NCI-H526 (cell line): ENCODE measurements at places on chromosomes 16 and 17.

DNA sequence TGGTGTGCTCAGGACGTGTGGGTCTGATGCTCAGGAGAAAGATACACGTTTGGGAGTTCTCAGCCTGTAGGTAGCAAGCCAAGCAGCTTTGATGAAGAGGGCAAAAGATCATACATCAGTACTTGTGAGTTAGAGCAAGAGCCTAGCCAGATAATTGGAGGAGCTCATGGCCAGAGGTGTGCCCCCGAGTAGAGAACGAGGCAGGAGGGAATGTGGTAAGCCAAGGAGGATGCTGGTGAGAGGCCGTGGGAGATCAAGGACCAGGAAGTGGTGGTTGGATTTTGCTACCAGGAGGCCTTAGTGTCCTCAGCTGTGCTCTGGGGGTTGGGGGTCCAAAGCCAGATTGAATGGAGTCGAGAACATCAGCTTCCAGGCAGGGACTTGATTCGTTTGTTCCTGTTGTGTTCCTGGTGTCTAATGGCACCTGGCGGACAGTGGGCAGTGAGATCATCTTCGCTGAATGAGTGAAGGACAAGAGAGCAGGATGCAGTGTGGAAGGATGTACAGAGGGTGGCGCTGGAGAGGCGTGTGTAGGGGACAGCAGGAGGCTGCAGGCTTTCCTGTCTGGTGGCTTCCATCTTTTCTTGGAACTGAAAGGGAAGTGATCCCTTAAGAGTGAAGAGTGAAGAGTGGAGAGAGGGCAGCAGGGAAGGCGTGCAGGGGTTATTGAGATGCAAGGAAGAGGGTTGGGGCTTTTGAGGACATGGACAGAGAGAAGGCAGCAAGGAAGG is 11.6 kb downstream of the FBXL19 start:
- DNase-seq: peak; percentile 40

DNA sequence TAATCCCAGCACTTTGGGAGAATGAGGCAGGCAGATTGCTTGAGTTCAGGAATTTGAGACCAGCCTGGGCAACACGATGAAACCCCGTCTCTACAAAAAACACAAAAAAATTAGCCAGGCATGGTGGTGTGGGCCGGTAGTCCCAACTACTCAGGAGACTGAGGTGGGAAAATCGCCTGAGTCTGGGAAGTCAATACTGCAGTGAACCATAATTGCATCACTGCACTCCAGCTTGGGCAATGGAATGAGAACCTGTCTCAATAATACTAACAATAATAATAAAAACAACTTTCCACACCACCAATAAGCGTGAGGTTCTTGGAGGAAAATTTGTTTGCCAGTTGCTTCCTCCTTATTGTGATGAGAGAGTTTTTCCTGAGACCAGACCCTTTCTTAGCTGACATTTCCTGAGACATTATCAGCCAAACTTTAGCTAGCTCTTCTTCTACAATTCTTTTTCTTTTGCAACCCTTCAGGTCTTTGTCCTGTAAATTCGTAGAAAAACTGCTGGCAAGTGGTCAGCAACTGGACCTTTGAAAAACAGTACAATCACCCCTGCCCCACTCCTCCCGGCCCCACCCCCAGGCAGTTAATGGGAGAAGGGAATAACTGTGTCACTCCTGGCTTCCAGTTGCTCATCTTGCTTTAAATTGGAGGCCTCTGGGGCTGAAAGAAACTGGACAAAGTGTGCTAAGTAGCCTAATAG is 3.5 kb upstream of the EZH1 start:
- no peak for DNase-seq

- DNase-seq: no peak
Observed at GRCh38 chr17:43042025-43042628, 17.1 kb downstream of the RND2 start.

DNA sequence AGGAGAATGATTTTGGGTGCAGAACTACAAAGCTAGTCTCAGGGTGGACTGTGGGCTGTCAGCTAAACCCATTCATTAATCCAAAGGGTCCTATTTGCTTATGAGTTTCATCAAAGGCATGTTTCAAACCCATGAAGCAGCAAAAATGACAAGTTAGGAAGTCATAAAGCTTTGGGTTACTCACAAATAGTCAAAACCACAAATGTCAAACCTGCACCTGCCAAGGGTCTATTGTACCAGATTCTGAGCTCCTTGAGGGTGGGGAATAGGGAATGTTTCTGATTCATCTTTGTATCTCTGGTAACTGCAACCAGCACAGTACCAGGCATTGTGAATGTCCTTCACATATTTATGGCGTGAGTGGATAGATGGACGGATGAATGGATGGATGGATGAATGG is 317.7 kb downstream of the MAF start:
- no peak for DNase-seq

- no peak for DNase-seq
Observed at GRCh38 chr17:5571281-5571680, 13.0 kb downstream of the NLRP1 start.

GRCh38 chr16:79283578-79283977 is 317.0 kb downstream of the MAF start:
- no peak for DNase-seq

DNA sequence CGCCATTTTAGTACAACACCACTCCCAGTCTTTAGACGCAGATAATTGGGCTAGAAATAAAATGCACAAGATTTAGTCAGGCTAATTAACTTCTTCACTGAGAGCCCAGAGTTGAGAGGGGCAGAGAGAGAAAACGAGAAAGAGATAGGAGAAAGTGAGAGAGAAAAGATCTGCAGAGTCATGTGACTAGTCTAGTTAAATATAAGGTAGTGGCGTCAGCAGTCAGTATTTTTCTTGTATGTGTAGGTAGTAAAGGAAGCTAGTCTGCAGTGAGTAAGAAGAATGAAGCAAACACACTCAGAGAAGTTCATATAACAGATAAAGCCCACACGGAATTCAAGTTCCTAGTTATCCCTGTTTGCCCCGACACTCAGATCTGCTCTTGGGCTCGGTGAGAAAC is 392.6 kb upstream of the ERCC4 start:
- DNase-seq: no peak
